ENCODE measurements at places on chromosomes 4 and X. TPM values are rescaled to one million over a fixed set of nuclear protein-coding genes. Genes with fewer than 3 reads are reported as not detected.

DKK2 gene
- total RNA-seq: not detected

KIT gene
- not detected for total RNA-seq

PCYT1B gene
- not detected for total RNA-seq

EMCN gene
- total RNA-seq: not detected

IL15 gene
- total RNA-seq: 11.2 TPM

SPOCK3 gene
- total RNA-seq: 0.18 TPM

NHSL2 gene
- 0.49 TPM for total RNA-seq

VCX3B gene
- total RNA-seq: not detected

CHM gene
- total RNA-seq: 10.6 TPM

NKX6-1 gene
- total RNA-seq: 0.58 TPM

LUZP4 gene
- total RNA-seq: not detected

ARHGEF6 gene
- total RNA-seq: 0.15 TPM

EXOC1L gene
- not detected for total RNA-seq

DDIT4L gene
- total RNA-seq: 0.55 TPM

GAGE12E gene
- not detected for total RNA-seq

FOXO4 gene
- 1.3 TPM for total RNA-seq

MAGEB10 gene
- not detected for total RNA-seq

ELK1 gene
- total RNA-seq: 36.8 TPM

YIPF7 gene
- not detected for total RNA-seq

MAGED4B gene
- total RNA-seq: 5.8 TPM

UBQLN2 gene
- total RNA-seq: 23.2 TPM

DCHS2 gene
- total RNA-seq: not detected

NCAPG gene
- 30.1 TPM for total RNA-seq

ZCCHC12 gene
- 0.21 TPM for total RNA-seq

APLN gene
- 0.71 TPM for total RNA-seq
